ENCODE measurements at places on chromosomes 16 and 17.
A peak's percentile ranks its signal among the peaks of the same experiment; 100 is the strongest.

DNA sequence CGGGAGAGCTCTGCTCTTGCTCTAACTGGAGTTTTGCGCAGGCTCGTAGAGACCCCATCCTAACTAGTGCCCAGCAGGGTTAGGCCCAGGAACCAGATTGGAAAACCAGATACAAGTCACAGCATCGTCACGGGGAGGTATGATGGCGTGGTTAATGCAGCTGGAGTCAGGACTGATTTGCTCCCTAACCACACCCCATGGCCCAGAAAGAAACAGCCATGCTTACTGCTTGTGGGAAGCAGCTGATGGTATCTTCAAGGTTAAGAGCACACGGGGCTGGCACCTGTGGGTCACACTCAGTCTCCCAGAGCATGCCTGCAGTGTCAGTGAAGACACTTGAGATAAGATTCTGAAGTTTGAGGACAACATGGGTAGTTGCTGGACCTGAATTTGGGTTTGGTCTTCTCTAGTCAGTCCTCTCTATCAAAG lies 60.2 kb downstream of the WIPI1 start:
- DNase-seq = no peak

DNA sequence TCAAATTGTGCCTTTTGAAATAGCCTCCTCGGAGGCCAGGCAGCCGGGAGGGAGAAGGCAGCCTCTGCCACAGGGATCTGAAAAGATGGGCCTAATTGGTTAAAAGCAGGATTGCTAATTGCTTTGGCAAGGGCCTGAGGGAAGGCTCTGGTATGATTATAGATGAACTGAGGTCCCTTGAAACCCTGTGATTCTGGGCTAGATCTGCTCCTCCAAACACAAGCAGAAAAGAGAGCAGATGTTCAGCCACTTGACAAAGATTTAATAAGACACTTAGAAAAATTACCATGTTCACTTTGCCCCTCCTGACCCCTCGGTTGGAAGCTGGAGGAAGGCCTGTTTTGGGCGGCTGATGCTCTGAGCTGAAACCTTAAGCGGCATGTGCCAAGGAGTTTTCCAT lies 209.5 kb upstream of the MPHOSPH6 start:
- peak; percentile 59 for DNase-seq

- DNase-seq = no peak
These were observed 40.5 kb upstream of the DYNLRB2 start for GRCh38 chr16:80500116-80500859.

GRCh38 chr17:71936977-71937376 lies 183.8 kb upstream of the SOX9 start:
- DNase-seq = no peak

GRCh38 chr17:34730816-34731215 lies 151.4 kb downstream of the TMEM132E start:
- DNase-seq = no peak

GRCh38 chr17:41539979-41540701 lies 12.0 kb upstream of the KRT19 start:
- peak; percentile 54 for DNase-seq

GRCh38 chr17:75754378-75755204 lies 10.4 kb downstream of the GALK1 start:
- no peak for DNase-seq

DNA sequence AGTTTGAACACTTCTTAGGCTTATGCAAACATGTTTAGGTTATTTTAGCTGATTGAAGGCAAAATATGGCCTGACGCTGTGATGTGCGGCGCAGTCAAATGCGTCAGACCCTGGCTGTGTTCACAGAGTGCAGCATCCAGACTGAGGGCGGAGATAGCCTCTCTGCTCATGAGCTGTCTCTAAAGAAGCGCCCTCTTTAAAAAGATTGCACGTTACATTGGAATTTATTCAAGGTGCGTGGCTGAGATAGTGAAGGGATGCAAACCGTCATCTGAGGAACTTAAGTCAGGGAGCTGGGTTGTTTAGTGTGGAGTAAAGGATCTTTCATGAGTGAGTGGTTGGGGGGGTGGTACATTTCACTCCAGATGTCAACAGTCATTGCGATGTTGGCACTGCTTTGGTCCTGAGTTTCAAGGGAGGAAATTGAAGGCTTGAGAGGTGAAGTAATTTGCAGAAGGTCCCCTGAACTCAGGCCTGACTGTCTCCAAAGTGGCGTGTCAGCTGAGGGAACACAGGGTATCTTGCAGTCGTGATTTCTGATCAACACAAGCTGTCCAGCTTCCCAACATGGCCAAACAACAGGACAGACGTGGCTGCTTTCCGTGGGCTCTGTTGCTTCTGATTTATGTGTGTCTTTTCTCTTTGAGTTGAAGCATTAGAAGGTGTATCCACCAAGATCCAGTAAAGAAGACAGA lies 33.4 kb downstream of the RPTOR start:
- no peak for DNase-seq

GRCh38 chr17:80789356-80789902 lies 202.2 kb upstream of the CHMP6 start:
- DNase-seq = no peak

Measured in SK-N-DZ (cell line).